Omental fat pad (tissue), 4 donors: ENCODE measurements at places on chromosomes 7 and 10.

- DNase-seq = no peak
These were observed 512.9 kb downstream of the ATRNL1 start for GRCh38 chr10:115606086-115606485.

- DNase-seq = no peak
These were observed 12.6 kb downstream of the TWIST1 start for GRCh38 chr7:19104811-19105210.

DNA sequence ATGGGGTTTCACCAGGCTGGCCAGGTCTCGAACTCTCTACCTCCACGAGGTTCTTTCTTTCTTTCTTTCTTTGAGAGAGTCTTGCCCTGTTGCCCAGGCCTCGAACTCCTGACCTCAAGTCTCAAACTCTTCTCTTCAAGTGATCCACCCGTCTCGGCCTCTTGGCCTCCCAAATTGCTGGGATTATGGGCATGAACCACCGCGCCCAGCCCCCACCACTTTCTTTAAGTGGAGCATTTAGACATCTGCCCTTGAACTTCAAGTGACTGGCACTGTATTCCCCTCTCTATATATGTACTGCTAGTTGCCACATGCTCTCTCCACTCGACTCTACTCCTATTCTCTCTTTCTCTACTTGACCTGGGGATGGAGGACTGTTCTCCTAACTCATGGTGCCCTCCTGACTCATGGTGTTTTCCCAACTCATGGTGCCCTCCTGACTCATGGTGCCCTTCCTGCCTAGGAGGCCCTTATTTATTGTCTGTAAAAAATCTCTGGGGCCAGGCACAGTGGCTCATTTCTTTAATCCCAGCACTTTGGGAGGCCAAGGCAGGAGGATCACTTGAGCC is 19.3 kb upstream of the ACHE start:
- DNase-seq = no peak

GRCh38 chr10:132366006-132366405 is 31.0 kb upstream of the PWWP2B start:
- DNase-seq = no peak

- no peak for DNase-seq
These were observed 260.8 kb downstream of the DYNC1I1 start for GRCh38 chr7:96033009-96033598.

DNA sequence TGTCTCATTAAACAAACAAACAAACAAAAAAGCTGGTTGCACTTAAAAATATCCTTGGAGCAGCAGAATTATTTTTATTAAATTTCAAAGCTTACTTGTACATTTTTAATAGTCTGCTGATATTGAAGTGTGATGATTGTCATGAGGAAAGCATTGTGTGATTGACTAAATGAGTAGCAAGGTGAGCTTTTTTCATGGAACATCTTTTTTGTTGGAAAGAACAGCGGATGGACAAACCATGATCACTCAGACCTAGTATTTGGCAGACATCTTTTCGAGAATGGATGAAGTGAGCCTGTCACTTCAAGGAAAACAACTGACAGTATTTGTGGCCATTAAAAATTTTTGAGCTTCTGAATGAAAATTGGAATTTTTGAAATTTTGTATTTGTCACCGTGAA is 5.7 kb upstream of the CALML3 start:
- DNase-seq = no peak

- DNase-seq = no peak
These were observed 174.4 kb downstream of the MDFIC start for GRCh38 chr7:115096262-115096661.

GRCh38 chr10:86829472-86829871 is 73.1 kb downstream of the BMPR1A start:
- DNase-seq = no peak

DNA sequence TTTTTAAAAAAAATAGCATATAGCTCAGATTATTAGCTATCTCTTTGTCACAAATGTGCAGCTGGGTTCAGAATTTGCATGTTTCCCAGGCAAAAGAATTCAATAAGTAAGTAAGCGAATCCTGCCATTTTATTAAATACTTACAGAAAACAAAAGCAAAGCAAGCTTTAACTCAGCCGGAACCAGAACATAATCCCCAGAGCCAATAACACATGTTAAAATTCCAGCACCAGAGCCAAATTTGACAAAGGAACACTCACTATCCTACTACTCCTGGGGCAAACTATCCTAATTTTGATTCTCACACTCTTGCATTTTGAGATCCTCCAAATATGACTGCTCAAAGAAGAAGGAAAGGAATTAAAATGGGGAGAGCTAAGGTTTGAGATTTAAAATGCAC is 32.6 kb downstream of the LRRTM3 start:
- no peak for DNase-seq

GRCh38 chr10:72124989-72125388 is 36.6 kb upstream of the SPOCK2 start:
- no peak for DNase-seq

- DNase-seq = no peak
These were observed 51.3 kb downstream of the POLL start for GRCh38 chr10:101536800-101537199.

DNA sequence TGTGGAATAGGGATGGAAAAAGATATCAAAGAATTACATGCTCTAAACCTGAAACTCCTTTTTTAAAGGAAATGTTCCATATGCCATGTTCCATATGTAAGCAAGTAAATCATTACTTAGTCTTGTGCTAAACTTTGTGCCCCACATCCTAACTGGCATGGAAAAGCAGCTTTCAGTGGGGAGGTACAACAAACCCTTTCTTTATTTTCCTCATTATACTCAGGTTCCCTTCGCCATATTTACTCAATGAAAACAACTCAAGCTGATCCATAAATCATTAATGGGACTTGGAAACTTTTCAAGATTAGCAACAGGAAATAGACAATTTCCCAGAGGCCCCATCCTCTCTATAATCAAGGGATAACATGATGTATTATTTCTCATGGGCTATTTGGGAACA is 56.0 kb downstream of the GSAP start:
- no peak for DNase-seq

DNA sequence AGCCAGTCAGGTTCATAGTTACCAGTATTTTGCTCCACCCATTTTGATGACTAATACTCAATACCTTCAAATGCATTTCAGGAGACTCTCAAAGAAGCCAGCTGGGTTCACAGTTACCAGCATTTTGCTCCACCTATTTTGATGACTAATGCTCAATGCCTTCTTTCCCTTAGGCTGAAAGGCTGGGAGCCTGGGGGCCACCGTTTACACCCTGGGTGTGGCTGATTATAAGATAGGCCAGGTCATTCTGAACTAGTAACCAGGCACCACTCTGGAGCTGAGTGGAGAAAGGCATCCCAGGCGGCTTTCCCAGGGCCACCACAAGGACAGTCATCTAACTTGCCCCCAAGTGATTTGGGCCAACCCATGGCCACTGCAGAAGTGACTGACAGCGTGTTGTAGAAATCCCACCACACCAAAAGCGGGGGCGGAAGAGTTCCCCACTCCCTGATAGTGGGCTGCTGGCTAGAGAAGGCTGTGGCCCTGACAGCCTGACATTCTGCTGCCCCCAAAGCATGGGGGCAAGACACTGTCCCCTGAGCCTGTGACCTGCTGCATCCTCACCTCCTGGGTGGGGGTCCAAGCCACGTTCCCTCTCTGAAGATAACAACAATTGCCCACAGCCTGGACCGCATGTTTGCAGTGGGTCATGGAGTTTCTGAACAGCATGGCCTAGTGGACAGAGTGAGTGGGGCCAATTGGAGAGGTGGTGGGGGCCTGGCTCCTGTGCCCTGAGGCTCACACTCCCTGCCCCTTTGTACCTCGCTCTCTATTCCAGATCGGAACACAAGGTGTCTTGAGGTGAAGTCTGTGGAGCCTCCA is 23.0 kb upstream of the ZNF488 start:
- no peak for DNase-seq

DNA sequence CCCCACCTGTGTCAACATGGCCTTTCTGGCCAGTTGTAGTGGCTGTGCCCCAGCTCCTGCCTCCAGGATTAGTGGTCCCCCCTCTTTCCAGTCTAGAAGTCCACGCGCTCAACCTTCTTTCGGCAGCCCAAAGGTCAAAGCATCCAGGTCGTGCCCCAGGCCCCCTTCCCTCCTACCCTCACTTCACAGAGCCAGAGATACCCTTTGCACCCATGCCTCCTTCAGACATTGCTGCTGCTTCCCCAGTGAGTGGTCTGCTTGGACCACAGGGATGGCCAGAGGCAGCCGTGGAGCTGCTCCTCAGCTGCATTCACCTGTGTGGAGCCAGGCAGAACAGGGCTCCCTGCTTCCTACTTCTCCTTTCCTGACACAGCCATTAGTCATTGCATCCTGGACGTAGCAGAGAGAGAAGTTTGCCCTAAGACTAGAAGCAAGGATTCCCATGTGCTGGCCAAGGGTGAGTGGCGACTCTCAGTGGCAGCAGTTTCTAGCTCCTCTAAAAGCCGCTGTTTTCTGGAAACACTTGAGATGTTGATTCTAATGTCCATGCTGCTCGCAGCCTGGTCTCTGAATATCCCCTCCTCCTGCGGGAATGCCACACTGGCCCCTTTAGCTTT is 243.1 kb upstream of the SHH start:
- no peak for DNase-seq

DNA sequence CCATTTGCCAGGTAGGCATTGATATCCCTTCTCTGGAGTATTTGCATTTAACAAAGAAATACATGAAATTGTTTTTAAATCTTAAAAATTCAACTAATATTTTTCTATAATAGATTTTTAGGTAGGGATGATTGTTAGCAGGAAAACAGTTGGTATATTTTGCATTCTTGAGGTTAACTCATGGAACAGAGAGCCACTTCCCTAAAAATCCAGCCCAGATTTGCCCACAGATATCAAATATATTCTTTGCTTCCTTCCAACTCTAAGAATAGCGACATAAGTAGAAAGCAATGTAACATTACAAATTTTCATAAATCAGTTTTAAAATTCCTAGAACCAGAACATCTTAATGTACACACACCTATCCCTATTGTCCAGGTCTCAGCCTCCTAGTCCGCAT is 45.0 kb upstream of the ANLN start:
- DNase-seq = no peak

- DNase-seq = no peak
These were observed 49.2 kb downstream of the LGI1 start for GRCh38 chr10:93806903-93807302.

- no peak for DNase-seq
These were observed 458.8 kb downstream of the SORCS1 start for GRCh38 chr10:106705681-106706100.

DNA sequence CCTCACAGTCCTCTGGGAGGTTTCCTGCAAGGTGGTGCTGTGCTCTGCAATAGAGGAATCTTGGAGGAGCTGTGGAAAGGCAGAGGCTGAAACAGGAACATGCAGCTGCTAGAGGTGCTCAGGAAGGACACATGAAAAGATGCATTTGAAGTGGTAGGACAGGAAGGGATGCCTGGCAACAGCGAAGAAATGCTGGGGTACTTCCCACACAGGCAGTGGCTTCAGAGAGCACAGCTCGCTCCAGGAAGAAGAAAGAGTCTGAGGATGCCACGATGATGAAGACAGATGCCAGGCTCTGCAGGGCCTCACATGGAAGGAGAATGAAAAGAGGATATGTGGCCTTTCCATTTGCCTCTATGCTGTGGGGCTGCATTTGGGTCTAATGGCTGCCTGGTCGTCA is 77.0 kb upstream of the TMEM72 start:
- no peak for DNase-seq

DNA sequence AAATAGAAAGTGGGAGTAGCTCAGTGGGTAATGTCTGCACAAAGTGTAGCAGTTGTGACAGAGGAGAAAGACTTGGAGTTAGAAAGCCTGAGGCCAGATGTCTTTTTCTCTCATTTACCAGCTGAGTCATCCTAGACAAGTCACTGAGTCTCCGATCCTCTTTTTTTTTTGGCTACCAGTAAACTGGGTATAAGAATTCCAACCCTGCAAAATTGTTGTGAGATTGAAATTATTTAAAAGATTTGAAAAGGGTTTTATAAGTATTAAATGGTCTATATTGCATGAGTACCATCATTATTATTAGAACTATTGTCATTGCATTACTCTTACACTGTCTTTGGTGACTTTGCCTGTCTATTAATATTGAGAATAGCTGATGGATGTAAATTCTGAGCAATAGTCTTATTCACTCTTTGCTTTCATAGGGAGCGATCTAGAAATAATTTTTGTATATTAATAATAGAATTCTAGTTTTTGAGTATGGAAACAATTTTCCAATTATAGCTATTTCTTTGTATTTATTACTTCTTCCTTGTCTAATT is 74.0 kb downstream of the ARID5B start:
- no peak for DNase-seq

DNA sequence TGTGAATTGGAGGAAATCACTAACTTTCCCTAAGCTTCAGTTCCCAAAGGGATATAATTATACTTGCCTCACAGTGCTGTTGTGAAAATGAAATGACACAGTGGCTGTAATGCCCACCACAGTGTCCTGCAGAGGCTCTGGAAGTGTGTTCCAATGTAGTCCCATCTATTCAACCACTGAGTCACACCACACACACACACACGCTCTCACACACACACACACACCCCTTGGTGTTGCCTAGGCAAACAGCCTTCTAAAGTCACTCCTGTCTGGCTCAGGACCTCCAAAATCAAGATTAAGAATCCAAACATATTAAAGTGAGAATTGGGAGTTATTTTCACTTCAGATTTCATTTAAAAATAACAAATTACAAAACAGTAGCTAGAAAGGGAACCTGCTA is 73.3 kb downstream of the NRCAM start:
- DNase-seq = no peak

DNA sequence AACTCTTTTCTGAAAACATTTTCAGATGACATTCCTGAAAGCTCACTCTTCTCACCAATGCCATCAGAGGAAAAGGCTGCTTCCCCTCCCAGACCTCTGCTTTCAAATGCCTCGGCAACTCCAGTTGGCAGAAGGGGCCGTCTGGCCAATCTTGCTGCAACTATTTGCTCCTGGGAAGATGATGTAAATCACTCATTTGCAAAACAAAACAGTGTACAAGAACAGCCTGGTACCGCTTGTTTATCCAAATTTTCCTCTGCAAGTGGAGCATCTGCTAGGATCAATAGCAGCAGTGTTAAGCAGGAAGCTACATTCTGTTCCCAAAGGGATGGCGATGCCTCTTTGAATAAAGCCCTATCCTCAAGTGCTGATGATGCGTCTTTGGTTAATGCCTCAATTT is 16.5 kb downstream of the ANLN start:
- no peak for DNase-seq

DNA sequence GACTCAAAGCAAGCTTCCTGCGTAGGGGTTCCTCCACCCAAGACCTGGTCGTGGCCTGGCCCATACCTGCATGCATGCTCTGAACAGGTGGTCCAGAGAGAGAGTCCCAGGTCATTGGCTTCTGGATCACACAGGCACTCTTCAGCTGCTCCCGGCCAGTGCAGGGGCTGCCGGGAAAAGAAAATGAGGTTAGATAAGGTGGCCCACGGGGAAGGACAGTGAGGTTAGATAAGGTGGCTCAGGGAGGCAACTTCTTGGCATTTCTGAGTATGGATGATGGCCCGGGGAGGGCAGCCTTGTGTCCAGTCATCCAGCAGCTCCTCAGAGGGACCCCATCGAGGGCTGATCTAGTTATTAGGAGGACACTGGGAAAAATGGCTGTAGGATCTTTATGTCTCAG is 87.4 kb downstream of the FRMPD2 start:
- no peak for DNase-seq

GRCh38 chr7:37311355-37311754 is 137.3 kb downstream of the ELMO1 start:
- DNase-seq = no peak

- no peak for DNase-seq
These were observed 2.6 kb upstream of the CH25H start for GRCh38 chr10:89209718-89210117.
